ENCODE measurements at places on chromosomes 12 and 14.

- DNase-seq, result no peak
Measured at GRCh38 chr14:26887847-26888246, 290.0 kb upstream of the NOVA1 start.

- no peak for DNase-seq
Measured at GRCh38 chr12:58787021-58787760, 133.1 kb downstream of the LRIG3 start.

GRCh38 chr14:67926821-67927220 lies 107.2 kb downstream of the RAD51B start:
- no peak for DNase-seq

GRCh38 chr12:108888031-108888430 lies 8.1 kb downstream of the DAO start:
- no peak for DNase-seq

DNA sequence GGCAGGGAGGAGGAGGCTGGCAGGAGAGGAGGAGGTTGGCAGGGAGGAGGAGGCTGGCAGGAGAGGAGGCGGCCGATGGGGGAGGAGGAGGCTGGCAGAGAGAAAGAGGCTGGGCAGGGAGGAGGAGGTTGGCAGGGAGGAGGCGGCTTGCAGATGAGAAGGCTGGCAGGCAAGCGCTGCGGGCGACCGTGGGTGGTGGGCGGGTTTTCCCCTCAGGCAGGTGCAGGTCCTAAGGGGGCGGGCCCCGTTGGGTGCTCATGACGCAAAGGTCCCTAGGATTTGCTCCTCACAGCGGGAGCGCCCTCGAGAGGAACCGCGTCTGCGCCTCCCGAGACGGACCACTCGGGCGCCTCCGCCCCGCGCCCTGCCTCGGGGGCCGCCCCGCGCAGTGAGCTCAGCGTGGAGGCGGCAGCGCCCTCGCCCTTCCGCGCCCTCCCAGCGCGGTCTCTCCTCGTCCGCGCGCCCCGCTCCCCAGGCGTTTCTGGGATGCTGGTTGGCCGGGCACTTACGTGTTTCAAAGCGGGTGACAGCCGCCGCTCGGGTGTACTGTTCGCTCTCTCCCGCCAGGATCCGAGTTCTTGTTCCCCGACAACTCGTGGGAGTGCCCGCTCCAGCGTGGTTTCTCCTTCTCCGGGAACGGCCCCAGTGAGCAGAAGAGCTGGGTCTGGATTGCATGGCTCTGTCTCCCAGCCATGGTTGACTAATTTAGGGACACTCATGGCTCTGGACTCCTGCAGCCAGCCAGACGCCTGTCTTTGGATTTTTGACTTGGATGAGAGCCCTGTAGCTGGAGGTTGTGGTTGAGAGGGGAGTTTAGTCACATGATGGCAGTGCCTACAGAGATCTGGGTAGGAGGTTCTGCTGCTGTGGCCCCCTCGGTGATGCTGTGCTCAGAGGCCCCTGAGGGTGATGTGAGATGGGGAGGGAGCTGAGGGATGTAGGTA lies 64.1 kb upstream of the PPP4R3A start:
- peak; percentile 39 for DNase-seq

DNA sequence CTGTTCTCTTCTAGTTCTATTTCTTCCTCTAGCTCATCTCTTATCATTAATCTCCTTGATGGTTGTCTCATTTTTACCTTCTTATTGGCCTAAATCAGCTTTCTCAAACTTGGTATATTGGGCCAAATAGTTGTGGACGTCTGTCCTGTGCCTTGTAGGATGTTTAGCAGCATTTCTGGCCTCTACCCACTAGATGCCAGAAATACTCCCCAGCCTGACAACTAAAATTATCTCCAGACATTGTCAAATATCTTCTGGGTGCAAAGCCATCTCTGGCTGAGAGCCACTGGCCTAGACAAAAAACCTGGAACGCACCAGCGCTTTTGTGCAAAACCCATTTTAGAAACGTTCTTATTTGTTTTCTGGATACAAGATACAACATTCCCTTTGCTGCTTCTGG lies 38.8 kb upstream of the LRRC10 start:
- no peak for DNase-seq

- DNase-seq, result no peak
Measured at GRCh38 chr14:101980700-101981099, 16.3 kb downstream of the DYNC1H1 start.

DNA sequence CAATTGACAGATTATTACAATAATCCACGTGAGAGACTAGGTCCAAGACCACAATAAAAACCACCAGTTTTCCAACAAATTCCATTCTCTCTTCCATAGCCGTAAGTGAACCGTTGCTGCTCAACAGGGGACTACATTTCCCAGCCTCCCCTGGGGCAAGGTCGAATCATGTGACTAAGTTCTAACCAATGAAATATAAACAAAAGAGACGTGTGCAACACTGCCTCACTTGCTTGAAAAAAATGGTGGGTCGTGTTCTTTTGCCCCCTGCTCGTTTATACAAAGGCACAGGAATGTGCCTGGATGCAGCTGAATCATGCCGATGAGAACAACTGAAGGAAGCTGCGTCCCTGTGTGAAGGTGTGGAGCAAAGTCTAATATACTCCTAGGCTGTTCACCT lies 51.1 kb downstream of the HSPB8 start:
- no peak for DNase-seq

DNA sequence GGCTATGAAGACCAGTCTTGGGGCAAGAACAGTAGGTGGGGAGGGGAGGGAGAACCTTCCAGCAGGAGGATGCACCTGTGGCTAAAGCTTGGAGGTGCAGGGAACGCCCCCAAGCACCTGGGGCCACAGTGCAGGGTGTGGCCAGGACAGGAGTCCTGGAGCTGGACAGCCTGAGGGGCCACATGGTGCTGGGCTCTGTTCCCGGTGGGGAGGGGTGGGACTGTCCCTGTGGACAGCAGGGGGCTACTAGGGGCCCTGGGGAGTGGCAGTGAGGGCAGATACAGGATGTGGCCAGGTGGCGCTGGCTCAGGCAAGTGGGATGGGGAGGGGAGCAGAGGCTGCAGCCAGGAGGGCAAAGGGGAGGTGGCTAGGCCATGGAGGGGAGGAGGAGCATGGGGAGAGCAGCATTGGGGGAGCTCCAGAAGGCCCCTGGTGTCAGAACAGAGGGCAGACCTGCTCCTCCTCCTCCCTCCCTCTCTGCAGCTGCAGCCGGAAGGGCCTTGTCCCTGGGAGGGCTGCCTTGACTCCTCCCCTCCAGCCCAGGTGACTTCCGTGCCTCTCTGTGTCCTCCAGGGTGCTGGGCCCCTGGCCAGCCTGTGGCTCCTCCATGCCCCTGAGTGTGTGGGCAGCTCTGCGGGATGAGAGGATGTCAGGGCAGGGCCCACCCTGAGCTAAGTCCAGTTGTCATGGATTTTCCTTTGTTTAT lies 68.4 kb upstream of the DLK1 start:
- no peak for DNase-seq

DNA sequence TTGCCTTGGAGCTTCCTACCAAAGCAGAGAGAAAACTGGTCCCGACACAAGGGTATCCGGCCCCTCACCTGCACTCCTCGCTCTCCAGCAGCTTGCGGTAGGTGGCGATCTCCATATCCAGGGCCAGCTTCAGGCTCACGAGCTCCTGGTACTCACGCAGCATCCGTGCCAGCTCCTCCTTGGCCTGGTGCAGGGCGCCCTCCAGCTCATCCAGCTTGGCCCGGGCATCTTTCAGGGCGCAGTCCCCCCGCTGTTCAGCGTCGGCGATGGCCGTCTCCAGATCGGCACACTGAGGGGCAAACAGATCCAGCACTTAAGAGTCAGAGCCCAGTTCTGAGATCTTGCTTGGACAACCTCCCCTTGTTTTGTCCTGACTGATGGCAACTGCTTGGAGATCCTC lies 13.7 kb downstream of the KRT72 start:
- DNase-seq, result no peak

- DNase-seq, result no peak
Measured at GRCh38 chr14:58397156-58397555, 1.4 kb downstream of the TOMM20L start.
